NCI-H526 (cell line): ENCODE measurements at places on chromosomes 13 and 19.
A peak's percentile ranks its signal among the peaks of the same experiment; 100 is the strongest.

DNA sequence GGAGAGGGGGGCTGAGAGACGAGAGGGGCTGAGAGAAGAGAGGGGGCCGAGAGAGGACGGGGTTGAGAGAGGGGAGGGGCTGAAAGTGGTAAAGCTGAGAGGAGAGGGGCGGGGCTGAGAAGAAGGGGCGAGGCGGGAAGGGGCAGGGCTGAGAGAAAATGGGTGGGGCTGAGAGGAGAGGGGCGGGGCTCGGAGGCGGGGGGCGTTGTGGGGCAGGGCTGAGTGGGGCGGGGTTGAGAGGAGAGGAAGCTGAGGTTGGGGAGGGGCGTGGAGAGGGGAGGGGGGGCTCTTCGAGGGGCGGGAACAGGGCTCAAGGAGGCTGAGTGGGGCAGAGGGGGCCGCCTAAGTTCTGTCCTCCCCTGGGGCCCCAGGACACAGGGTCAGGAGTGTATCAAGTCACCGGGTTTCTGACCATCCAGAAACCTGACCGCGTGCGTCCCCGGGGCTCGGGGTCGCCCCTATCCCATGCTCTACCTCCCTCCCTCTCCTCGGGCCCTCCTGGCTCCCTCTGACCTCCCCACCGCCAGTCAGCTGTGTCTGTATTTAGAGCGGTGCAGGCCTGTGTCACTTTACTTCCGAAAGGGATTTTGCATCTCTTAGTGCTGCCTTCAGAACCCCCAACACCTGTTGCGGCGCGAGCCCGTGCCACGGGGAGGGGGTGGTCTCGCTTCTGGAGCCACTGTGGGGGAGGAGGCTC lies 38.6 kb upstream of the SEMA6B start:
- no peak for DNase-seq

- DNase-seq: no peak
Observed at GRCh38 chr13:86684402-86684801, 885.2 kb upstream of the SLITRK6 start.

DNA sequence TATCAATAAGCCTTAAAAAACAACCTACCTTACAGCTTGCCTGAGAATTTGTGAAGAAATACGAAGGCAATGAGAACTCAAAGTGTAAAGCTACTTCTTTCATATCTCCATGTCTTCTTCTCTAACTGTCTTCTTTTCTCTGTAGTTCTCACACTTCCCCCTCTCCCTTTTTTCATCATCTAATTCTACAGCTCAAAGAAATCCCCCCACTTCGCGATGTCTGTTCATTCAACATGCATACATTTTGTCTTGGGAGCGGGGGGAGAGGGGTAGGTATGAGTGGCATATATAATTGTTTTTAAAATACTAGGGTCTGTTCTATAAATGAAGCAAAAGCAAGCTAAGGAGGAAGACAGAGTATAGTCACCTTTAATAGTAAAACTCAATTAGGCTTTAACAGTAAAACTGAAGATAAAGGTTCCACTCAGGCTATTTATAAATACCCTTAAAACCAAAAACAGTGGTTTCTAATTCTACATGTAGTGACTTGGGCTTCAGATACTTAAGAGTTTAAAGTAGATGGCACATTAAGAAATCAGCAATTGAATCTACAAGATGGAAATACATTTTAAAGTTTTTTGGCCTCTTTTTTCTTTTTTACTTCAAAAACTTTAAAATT lies 106.9 kb downstream of the KLF12 start:
- no peak for DNase-seq

DNA sequence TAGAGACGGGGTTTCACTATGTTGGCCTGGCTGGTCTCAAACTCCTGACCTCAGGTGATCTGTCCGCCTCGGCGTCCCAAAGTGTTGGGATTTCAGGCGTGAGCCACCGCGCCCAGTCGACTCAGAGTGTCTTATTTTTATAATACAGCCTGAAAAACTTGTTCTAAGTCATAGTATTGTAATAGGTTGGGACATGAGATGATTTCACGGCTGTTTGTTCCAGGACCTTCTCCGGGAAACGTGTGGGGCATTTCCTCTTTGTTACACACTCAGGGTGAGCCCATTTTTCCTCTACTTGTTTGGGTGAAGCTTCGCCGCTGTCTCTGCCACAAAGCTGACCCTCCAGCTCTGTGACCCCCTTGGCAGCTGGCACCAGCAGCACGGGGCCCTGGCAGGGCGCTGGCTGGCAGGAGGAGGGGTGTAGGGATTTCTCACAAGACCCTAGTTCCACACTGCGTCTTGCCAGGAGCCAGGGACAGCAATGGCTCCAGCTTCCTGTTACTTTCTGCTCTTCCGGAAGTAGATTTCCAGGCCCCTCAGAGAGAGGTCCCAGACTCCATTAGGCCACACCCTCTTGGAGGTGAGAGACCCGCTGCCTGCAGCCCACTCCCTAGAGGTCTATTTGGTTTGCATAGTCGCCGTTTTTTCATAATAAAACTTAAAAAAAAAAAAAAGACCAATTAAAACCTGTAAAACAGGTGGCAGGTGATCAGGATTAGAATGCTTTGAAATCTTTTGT lies 15.6 kb downstream of the FGF21 start:
- DNase-seq: no peak

GRCh38 chr13:29767006-29767405 lies 83.4 kb downstream of the UBL3 start:
- peak; percentile 36 for DNase-seq

GRCh38 chr19:1880611-1881392 lies 4.5 kb downstream of the ABHD17A start:
- no peak for DNase-seq

DNA sequence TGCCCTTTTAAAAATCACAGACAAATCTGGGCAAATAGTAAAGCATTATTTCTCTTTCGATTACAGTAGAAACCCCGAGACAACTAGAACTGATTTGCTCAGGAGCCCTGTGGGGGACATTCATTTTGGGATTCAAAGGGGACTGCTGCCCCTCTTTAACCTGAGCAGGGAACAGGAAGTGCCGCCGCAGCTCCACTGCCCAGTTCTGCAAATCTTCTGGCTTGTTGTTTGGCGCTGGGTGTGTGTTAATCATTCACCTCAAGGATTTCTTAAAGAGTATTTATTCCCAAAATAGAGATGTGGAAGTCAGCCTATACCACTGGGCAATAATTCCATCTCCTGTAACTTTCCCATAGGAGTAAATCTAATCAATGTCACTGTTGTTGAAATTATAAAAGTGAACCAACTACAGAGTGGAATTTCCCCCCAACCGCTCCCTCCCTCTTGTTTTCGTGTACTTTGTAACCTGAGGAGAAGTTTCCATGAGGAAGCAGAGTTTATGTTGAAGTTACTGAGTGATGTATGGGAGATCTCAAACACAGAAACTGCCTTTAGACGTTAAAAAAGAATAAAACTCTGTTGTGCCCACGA lies 515.8 kb downstream of the KLF12 start:
- no peak for DNase-seq

- DNase-seq: peak; percentile 63
Observed at GRCh38 chr13:30334663-30335386, 27.5 kb upstream of the KATNAL1 start.

DNA sequence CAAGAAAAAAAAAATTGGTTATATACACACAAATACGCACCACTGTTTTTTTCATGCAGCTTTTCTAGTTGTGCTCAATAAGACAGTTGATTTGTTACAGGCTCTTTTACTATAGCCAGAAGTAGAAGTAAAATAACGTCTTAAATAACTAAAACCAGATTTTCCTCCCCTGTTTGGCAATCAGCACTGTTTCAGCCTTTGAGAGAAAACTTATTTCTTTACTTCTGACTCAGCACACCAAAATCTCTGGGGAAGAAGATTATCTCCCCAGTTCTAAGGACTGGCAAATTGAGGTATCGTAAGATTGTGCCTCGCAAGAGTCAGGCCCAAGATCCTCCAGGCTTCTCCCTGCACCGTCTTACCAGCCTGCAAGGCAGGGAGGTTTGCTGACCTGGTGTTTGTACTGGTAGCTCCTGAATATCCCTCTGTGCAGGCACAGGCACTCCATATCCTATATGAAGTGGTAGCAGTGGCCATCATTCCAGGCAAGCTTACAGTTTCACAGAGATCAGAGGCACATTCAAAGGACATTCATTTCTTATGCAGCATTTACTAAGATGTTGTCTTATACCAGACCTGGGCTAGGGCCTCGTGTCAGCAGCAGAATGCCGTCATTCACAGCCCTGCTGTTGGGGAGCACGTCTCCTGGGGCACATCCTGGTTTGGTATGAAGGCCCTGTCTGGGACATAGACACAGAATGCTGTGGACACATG lies 268.2 kb downstream of the ZNF536 start:
- no peak for DNase-seq

GRCh38 chr19:6535558-6536137 lies 4.8 kb downstream of the TNFSF9 start:
- no peak for DNase-seq

- no peak for DNase-seq
Observed at GRCh38 chr19:16449330-16449961, 22.3 kb downstream of the EPS15L1 start.

DNA sequence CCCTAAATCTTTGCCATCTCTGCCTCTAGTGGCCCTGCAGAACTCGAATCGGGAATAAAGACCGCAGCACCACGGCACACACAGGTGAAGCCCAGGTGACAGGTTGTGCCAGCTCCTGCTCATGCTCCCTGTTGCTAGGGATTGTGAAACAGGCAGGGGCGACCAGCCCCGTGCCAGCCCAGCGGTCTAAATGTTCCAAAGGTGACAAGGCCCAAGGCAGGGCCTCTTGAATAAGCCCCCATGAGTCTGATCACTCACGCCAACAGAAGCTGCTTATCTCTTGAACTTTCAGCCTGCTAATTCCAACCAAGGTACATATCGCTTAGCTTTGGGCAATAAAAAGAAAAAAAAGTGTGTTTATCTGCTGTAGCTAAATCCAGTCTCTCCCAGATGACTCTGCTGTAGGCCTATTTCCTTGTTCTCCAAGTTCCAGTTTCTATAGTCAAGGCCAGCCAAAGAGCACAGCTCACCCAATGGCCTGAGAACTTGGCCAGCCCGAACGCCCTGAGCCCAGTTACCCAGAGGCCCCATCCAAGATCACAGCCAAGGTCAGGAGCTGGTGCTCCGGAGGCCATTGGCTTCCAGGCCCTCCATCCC lies 191.1 kb upstream of the GPR12 start:
- no peak for DNase-seq

DNA sequence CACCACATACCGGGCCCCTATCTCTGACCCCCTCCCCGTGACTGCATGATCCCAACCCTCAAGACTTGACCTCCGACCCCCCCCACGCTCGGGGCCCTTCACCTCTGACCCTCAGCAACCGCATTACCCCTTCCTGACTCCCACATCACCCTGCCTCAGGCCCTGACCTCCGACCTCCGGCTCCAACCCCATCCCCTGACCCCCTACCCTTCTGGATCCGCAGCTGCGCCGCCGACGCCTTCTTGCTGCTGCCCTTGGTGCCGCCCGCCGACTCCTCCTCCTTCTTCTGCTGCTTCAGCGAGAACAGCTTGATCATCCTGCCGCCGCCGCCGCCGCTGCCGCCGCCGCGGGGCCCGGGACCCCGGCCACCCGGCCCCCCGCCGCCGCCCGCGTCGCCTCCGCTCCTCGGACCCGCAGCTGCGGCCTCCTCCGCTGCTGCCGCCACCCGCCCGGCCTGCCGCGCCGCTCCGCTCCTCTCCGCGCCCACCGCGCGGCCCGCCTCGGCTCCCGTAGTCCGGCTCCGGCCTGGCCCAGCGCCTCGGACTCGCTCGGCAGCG lies at the start of gene UBE2M:
Gene UBE2M, minus strand, starts transcription at position 546 of the 557 bp plus-strand sequence. Its CDS starts 230 bp downstream, at position 316.
- DNase-seq: no peak

GRCh38 chr13:79271616-79272015 lies 134.4 kb downstream of the RBM26 start:
- DNase-seq: no peak

GRCh38 chr13:112731667-112732616 lies 42.1 kb downstream of the ATP11A start:
- DNase-seq: no peak

DNA sequence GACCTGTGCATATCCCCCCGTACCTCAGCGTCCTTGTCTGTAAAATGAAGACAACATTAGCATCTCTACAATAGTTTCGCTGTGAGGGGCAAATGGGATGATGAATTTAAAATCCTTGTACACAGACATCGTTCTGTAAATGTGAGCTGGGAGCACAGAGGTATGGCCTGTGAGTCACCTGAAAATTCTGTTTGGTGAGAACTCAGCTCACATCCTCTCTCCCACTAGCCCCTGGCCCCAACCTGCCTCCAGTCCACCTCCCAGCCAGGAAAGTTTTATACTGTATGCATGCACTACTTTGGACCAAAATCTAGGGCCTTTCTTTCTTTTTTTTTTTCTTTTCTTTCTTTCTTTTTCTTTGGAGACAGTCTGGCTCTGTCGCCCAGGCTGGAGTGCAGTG lies 8.7 kb upstream of the IZUMO2 start:
- DNase-seq: no peak
